A673 (cell line): ENCODE measurements at places on chromosomes 2 and 18.
A peak's percentile ranks its signal among the peaks of the same experiment; 100 is the strongest.

DNA sequence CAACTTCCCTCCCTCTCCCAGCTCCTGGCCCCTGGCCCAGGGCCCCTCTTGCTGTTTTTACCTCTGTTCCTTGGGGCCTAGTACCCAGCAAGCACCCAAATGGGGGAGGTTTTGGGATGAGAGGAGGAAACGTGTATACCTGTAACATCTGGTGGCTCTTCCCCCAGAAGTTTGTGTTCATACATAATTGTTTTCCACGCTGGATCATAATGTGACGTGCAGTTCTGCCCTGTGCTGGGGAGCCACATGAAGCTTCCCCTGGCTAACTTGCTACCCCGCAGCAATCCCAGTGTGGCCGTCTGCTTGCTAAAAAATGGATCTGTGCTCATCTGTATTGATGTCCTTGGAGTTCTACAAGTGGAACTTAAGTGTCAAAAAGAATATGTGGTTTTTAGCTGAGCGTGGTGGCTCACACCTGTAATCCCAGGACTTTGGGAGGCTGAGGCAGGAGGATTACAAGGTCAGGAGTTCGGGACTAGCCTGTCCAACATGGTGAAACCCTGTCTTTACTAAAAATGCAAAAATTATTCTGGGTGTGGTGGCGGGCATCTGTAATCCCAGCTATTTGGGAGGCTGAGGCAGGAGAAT, 36.5 kb downstream of the ANO7 start:
- H3K4me3 ChIP-seq, result no peak overlapping the region
- DNase-seq, result no peak
- no peak overlapping the region for H3K27ac ChIP-seq

GRCh38 chr18:63259567-63260379, 59.8 kb downstream of the BCL2 start:
- no peak overlapping the region for H3K27ac ChIP-seq
- no peaks in the 10 kb centered on the region for H3K36me3 ChIP-seq
- no peak for DNase-seq
- H3K4me3 ChIP-seq, result no peak overlapping the region
- no peaks in the 10 kb centered on the region for H3K27me3 ChIP-seq

GRCh38 chr2:237474931-237475703, 11.9 kb upstream of the MLPH start:
- DNase-seq, result peak; percentile 80
- H3K27me3 ChIP-seq, result peaks cover 42% of the 10 kb centered on the region
- no peaks in the 10 kb centered on the region for H3K36me3 ChIP-seq
- peak overlapping the region; percentile 75 for H3K4me3 ChIP-seq
- peak overlapping the region; percentile 85 for H3K27ac ChIP-seq
- H3K4me1 ChIP-seq, result peaks cover 6% of the 10 kb centered on the region

DNA sequence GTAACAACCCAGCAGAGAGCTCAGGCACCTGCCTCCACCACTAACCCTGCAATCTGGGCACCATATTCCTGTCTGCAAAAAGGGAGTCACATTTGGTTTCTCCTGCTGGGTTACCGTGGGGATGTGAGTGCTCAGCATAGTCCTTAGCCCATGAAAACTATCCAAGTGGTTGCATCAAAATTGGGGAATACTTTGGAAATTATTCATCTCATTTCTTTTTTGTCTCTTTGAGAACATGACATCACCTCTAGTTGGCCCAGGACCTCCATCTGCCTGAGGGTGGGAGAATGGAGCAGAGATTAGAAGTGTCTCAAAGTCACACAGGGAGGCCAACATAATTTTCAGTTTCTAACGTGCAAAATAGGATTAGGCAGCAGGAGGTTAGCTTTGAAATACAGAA, 19.3 kb upstream of the SPP2 start:
- H3K27me3 ChIP-seq, result peaks cover 31% of the 10 kb centered on the region
- peaks cover 8% of the 10 kb centered on the region for H3K4me1 ChIP-seq
- H3K4me3 ChIP-seq, result no peak overlapping the region
- DNase-seq, result no peak
- H3K27ac ChIP-seq, result no peak overlapping the region

DNA sequence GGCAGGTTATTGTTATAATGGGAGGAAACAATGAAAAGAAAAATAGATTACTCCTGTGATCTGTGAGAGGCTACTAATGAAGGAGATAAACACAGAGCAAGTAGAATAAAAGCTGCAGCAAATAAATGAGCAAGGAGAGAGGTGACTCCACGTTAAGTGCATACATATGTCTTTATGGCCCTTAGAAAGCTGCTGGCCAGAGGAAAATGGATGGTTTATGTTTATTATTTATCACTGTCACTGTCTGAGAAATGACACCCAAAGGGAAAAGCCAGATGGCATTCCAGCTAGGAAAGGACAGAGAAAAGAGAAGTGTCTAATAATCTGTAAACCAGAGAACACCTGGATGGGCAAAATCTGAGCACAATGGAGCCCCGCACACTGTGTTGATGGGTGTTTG, 122.9 kb upstream of the DDX18 start:
- no peaks in the 10 kb centered on the region for H3K4me1 ChIP-seq
- no peak for DNase-seq
- no peak overlapping the region for H3K27ac ChIP-seq
- no peaks in the 10 kb centered on the region for H3K36me3 ChIP-seq
- no peaks in the 10 kb centered on the region for H3K27me3 ChIP-seq

- no peaks in the 10 kb centered on the region for H3K36me3 ChIP-seq
- H3K4me3 ChIP-seq, result peak overlapping the region; percentile 60
- H3K4me1 ChIP-seq, result peaks cover 22% of the 10 kb centered on the region
- DNase-seq, result peak; percentile 6
- no peaks in the 10 kb centered on the region for H3K27me3 ChIP-seq
Observed at GRCh38 chr2:105329197-105329554, 359 bp downstream of the TGFBRAP1 start.

- H3K27me3 ChIP-seq, result peaks cover 38% of the 10 kb centered on the region
- DNase-seq, result no peak
- no peak overlapping the region for H3K4me3 ChIP-seq
- no peaks in the 10 kb centered on the region for H3K4me1 ChIP-seq
Observed at GRCh38 chr2:60408811-60409530, 144.5 kb downstream of the BCL11A start.
